ENCODE measurements at places on chromosomes 11 and 22.

- DNase-seq, result no peak
Observed at GRCh38 chr11:109088086-109088485, 333.9 kb upstream of the C11orf87 start.

- DNase-seq, result no peak
Observed at GRCh38 chr22:23279781-23280180, 99.5 kb downstream of the BCR start.

GRCh38 chr11:10444725-10445315, 10.2 kb upstream of the AMPD3 start:
- DNase-seq, result no peak

DNA sequence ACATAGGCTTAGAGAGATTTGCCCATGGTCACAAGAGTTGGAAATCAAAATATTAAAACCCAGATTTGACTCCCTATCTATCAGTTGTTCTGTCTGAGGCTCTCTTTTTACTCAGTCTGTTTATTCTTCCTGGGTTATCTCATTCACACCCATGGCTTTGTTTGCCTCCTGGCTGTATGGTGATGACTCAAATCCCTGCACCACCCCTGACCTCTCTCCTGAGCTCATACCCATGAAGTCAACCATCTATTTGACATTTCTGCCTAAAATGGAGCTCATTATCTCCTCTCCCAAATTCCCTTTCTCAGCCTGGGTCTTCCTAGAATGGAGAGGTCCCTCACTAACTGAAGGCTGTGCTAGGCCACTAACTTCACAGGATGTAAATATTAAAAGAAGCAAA, 27.8 kb upstream of the CCDC134 start:
- no peak for DNase-seq

DNA sequence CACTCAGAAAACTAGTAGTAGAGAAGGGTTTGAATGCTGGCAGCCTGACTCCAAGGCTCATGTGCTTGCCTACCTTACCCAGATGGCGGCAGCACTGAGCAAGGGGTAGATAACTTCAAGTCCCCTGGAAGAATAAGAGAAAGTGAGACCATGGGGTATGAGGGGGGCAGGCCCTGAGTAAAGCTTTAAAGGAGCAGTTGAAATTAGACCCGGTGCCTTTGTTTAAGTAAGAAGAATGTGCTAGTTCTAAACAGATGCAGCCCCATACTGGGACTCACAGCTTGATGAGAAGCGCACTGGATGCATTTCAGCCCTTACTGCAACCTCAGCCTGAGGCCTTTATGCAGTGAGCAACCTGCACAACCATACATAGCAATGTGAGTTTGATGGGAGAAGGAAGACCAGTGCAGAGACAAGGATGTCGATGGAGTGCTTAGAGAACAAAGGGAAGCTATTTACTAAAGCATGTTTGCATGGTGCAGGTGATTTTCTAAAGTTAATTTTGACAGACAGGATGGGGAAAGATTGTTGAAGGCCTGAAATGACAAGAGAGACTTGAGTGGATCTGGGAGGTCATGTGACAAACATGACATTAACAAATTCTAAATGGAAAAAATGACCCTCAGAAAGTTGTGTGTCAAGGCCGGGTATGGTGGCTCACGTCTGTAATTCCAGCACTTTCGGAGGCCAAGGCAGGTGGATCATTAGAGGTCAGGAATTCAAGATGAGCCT, 27.1 kb upstream of the TMA7B start:
- no peak for DNase-seq

DNA sequence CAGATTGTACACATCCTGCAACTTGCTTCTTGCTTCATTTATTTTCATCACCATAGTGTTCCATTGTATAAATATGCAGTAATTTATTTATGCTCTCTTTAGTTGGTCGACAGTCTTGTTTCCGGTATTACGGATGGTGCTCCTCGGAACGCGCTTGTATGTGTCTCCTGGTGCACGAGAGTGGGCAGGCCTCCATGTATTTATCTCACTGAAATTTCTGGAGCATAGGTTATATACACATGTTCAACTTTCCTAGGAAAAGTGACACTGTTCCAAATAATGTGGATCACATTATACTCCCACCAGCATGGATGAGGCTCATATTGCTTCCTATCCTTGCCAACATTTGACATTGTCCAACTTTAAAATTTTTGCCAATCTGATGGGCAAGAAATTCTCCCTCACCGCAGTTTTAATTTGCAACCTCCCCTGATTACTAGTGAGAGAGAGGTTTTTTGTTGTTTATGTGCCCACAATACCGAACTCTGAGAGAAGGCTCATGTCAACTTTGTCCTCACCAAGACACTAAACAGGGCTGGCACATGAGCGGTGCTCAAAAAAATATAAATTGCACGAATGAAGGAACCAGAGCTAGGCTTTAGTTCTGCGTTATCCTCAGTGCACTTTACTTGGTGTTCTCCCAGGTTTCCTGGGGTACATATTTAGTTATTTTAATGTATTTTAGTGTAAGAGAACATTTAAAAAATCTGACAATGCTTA, 3.8 kb downstream of the CSNK2A3 start:
- no peak for DNase-seq

DNA sequence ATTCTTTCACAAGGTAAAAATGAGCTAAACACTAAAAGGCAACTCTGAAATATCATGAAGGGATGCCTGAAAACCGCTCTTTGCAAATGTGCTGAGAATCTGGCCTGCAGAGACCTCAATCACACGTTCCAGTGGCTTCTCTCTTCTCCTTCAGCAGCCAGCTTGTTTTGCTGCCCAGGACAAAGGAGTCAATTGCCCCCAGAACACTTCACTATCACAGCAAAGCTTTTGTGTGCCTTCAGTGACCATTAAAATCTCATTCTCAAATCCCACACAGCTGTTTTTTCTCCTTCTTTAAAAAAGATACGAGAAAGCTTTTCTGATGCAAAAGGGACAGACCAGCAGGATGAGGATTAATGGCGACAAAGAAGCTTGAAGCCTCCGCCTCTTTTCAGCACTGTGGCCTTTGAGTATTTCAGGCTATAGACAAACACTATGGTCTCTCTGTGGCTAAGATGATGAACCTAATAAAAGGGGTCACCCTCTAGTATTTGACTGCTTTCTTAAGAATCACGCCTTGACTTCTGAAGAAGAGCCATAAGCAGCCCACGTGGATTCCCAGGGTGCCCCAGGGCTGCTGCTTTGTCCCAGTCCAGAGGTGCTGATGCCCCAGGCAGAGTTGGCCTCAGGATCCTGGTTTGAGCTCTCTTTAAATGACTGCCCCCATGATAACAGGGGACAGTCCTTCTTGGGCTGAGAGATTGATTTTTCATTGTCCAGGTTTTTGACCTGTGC, 33.4 kb upstream of the NRIP3 start:
- no peak for DNase-seq

- no peak for DNase-seq
Observed at GRCh38 chr11:133997554-133997953, 40.8 kb upstream of the IGSF9B start.

DNA sequence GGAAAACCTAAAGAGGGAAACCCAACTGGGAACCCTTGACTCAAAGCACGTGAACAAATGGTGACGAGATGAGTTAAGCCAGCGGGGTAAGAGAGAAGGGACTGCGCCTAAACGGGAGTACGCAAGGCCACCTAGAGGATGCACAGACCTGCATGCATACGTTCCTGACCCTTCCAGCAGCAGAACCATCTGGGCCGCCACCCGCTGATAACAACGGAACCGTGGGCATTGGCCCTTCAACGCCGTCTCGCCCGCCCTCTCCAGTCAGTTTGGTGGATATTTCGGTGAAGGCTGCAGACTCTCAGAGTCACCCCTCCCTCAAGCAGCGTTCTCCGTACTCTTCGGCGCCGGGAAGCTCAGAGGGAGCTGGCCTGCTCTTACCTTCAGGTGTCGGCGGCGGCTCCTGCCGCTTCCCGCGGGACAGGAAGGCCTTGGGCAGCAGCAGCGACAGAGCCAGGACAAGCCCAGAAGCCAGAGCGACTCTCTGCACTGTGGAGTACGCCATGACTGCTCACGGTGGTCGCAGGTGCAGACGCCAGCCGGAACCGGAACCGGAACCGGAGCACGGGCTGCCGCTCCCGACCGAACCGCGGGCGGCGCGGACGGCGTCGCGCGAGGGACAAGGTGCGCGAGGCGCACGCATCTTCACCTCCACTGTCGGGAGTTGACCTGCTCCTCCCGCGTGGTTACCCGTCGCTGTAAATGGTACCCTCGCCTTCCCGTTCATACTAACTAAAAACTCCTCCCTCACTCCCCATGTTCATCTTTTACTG, at the start of gene RIC3:
TSS of gene RIC3 (minus strand) at position 541 of the 773 bp plus-strand sequence. CDS start at position 505, 36 bp downstream.
- no peak for DNase-seq

DNA sequence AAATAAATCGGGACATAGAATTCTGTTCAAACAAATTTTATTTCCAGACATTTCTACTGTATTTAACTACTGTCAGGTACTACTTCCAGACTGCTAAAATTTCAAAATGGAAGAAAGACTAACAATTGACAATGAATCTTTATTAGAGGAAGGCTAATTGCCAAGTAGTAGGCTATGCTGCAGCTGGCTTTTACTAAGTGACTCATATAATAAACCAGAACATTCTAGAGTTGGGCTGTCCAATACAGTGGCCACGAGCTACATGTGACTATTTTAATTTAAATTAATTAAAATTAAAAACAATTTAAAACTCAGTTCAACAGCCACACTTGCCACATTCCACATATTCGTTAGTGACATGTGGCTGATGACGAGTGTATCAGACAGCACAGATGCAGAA, 27.6 kb downstream of the CHKA start:
- no peak for DNase-seq

DNA sequence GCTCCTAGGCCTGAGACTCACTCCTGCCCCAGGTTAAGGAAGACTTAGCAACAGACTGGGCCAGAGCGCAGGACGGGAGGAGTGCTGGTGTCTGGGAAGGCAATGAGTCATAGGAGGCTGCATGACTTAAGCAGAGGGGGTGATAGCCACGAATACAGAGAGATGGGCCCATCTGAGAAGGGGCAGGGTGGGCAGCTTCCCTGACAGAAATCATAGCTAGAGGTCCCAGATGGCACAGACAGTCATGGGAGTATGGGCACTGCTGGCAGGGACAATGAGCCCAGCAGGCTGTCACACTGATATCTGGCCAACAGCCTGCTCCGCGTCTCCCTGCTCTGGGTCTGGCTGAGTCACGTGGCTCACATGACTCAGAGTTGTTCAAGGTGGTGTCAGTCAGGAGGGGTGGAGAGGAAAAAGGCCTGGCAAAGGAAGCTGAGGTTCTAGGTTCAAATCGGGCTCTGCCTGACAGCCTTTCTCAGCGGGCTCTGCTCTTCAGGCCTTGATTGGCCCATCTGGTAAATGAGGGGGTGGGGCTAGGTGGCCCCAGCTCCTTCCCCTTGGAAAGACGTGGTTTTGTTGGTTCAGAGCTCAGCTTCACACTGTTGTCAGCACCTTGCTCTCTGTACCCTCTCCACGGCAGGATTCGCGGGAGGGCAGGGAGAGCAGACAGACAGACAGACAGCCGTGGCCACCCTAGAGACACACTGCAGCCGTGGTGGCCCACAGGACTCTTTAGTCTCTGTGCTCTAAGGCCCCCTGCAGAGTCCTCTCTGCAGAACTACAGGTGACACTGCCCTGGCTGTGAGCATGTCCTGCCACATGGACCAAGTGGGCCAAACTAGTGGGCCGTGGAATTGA, 47.8 kb downstream of the DBX1 start:
- peak; percentile 92 for DNase-seq

DNA sequence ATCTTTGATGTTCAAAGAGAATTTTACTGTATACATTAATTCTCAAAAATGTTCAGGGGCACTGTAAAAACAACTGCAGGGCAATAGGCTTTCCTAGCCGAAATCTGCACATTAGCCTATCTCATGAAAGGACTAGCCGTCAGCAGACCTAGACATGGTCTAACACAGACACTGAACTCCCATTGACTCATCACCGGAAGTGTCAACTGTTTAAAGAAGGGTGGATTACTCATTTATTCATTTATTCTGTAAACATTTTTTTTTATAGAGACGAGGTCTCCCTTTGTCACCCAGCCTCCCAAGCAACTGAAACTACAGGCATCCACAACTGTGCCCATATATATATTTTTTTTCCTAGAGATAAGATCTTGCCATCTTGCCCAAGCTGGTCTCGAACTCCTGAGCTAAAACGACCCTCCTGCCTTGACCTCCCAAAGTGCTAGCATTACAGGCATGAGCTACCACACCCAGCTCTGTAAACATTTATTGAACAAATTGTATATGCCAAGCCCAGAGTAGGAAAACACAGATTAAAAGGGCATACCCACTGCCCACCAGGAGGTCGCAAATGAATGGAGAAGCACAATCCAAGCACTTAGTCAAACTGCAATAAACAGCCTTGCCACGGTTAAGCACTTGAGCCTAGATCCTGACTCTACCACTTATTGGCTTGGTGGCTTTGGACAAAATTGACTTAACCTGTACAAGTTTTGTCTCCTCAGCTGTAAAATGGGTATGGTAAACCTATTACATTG, 26.6 kb downstream of the RAB30 start:
- DNase-seq, result peak; percentile 91

GRCh38 chr22:24981656-24982055, 29.1 kb downstream of the KIAA1671 start:
- DNase-seq, result no peak

DNA sequence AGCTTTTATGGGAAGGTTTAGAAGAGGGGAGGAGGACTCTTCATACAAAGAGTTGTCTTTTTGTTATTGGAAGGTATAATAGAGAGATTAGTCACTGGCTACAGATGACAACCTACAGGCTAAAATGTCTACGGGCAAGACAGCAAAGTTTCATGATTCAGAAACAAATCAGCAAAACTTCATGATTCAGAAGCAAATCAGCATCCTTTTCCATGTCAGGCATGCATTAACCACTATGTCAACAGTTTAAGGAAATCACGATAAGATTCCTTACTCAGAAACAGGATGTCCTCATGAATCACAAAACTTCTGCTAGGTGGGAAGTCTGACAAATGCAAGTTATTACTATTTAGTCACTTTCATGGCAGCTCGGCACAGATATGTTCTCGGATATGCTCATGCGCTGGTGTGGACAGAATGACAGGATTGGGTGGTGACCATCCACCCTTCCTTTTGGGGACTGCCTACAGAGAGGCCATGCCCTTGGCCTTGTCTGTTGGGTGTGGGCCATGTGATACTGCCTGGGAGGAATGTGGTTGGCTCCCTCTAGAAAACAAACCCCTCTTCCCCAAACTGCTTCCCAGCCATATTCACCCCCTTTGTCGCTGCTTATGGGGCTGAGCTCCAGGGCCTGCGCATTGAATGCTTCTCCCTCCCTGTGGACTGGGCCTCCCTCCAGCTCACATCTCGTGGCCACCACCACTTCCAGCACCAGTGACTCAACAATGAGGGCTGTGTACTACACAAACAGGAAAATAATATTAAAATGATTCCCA, 10.1 kb downstream of the C11orf91 start:
- DNase-seq, result peak; percentile 97

GRCh38 chr11:121231576-121232278, 60.8 kb upstream of the SC5D start:
- no peak for DNase-seq

GRCh38 chr22:24736526-24737053, 37.9 kb downstream of the PIWIL3 start:
- DNase-seq, result no peak

- DNase-seq, result no peak
Observed at GRCh38 chr11:126581871-126582648, 226.6 kb downstream of the ST3GAL4 start.

GRCh38 chr11:103696123-103696522, 340.3 kb upstream of the DDI1 start:
- no peak for DNase-seq
